ENCODE measurements at places on chromosomes 1 and 21.

DNA sequence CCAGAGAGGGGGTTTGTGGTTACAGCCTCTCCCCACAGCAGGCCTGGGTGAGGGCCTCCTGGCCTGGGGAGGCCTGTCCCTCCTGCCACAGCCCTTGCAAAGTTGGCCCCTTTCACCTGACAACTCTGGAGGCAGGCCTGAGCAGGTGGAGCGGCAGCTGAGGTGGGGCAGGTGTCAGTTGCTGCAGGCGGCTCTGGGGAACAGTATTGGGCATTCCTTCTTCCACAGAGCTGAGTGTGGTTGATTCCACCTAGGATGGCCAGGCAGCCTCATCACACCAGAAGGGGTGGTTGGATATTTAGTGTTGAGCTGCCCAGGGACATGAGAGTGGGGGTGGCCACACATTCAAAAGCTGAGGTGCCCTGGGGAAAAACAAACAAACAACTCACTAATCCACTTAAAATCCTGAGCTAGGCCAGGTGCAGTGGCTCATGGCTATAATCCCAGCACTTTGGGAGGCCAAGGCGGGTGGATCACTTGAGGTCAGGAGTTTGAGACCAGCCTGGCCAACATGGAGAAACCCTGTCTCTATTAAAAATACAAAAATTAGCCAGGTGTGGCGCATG lies 31.1 kb downstream of the PIGP start:
- DNase-seq = no peak

DNA sequence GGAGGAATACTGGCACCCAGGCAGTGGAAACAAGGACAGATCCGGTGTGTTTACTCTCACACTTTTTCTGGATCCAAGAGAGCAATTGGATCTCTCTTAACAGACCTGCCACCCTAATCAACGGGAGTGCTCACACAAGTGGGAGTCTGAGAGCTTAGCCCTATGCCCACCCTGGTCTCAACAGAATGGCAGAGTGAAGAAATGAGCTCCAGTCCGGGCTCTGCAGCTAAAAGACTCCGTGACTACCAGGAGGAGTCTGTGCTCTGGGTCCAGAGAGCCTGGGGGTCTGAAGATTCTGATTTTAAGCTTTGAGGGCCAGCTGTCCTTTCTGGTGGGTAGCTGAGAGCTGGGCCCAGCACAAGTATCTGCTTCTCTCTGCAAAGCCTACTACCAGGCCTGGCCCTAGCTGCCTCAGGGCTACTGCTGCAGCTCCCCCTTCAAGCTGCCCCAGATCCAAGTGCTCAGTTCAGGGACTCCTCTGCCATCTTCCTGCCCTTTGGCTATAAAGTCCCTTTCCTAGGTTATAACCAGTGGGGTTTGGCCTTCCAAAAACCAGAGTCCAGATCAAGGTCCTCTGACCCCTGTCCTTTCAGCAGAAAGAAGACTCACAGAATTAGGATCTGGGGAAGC lies 3.9 kb downstream of the S100A9 start:
- no peak for DNase-seq

- no peak for DNase-seq
Observed at GRCh38 chr1:46637444-46638083, 21.0 kb upstream of the MOB3C start.

DNA sequence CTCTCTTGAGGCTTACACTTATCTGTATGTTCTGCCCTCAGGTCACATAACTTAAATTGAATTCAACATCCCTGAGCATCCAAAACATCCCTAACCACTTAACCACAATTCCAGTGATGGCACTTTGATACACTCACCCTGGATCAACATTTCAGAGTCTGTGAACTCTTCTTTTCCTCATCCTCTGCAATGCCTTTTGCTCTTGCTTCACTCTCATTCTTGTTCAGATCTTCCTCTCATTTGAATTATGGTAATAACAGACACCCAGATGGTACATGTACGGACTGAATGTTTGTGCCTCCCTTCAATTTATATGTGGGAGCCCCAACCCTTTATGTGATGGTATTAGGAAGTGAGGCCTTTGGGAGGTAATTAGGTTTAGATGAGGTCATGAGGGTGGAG lies 33.4 kb downstream of the PTGER3 start:
- DNase-seq = no peak

- DNase-seq = no peak
Observed at GRCh38 chr1:233859446-233859845, 45.0 kb upstream of the SLC35F3 start.
